ENCODE measurements at places on chromosomes 4 and X.

DNA sequence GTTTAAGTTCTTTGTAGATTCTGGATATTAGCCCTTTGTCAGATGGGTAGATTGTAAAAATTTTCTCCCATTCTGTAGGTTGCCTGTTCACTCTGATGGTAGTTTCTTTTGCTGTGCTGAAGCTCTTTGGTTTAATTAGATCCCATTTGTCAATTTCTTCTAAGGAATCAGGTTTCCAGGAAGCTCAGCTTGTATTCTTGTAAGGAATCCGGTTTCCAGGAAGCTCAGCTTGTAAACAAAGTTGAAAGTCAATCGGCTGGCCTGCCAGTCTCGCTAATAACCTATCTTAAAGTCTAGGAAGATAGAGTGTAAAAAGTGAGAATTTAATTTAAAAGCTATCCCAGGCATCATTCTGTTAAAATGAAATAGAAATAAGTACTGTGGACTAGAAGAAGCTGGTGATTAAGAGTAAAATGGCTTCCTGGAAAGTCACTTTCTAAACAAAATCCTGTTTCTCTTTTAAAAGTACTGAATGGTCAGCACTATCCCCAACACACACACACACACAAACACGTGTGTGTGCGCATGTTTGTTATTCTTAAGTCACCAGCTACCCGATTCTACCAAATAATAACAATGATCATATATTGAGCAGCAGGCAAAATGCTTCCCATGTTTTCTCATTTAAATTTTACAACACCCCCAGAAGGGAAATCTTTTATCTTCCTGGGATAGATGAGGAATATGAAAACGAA, 171.7 kb downstream of the PAPSS1 start:
- DNase-seq = no peak

DNA sequence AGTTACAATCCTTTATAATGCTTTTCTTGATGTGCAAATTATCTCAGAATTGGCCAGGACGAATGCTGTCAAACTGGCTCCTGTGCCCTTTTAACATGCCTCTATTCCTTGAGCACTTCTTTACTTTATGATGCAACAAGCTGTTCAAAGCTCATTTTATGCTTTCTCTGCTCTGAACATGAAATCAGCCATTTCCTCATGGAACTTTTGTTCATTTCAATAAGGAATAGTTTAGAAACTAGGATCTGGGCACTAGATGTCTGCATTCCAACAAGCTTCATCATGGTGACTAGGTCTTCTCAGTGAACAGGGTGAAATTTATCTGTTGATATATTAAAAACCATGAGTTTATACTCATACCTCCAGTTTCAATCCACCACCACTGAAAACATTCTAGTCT, 87.3 kb upstream of the TEX13A start:
- DNase-seq = no peak

DNA sequence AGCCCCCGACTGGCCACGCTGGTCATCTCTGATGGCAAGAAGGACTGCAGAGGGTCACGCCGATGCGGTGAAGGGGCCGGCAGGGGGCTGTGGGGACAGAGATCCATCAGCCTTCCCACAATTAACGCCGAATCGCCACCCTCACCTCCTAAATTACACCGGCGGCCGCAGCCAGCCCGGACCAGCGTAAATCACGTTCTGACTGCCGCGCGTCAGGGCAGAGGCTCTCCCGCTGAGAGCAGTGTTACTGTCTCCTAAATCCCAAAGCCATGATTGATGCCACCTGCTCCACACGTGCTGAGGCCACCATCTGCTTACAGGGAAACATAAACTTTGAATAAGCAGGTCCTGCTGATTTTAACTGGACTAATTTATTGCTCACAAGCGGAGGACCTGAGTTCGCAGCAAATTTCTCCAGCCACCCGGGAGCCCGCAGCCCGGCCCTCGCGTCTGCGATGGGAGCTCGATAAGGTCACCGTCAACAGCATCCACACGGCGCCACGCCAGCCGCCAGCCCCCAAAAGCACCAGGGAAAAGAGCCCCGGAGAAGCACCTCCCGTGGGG, 127.3 kb upstream of the NKX1-1 start:
- no peak for DNase-seq

DNA sequence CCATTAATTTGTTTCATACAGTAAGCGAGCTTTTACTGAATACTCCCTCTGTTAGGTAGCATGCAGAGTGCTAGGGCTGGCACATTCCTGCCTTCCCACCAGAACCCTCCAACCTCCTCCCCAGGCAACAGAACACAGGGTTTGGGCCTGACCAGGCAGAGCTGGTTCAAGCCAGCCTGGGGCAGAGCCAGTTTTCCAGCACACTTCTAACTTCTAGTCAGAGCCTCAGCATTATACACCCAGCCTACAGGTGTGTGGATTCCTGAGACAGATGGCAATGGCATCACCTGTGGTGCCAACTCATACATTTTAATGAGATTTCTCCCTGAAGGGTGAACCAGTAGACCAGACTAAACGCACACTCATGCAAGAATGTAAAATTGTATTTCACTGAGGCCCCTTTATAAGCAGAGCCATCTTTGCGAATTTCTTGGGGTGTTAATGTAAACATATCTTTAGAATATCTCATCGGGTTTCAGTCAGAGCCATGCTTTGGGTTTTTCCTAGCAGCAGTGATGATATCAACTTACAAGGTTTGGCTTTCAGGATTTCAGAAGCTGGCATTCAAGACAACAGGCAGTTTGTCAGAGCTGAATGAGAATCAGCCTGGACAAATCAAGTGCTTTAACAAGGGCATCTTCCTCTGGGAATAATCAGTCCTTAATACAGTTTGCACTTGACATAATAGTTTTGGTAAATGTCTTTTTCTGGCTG, 92.0 kb downstream of the GATB start:
- no peak for DNase-seq
